ENCODE measurements at places on chromosomes 4 and X.

GRCh38 chr4:171517883-171518282 lies 295.3 kb upstream of the GALNTL6 start:
- no peak for DNase-seq

GRCh38 chr4:110368409-110368808 lies 107.5 kb upstream of the ENPEP start:
- no peak for DNase-seq

GRCh38 chr4:7857238-7857701 lies 82.4 kb downstream of the AFAP1 start:
- DNase-seq = no peak

DNA sequence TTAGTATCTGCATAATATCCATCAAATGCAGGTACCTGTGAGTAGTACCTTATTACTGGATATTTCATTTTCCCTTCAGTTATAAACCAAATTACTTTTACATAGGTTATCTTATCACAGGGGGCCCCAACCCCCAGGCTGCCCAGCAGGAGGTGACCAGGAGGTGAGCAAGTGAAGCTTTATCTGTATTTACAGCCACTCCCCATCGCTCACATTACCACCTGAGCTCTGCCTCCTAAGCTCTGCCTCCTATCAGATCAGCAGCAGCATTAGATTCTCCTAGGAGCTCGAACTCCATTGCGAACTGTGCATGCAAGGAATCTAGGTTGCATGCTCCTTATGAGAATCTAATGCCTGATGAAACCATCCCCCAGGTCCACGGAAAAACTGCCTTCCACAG lies 6.3 kb downstream of the PRSS12 start:
- no peak for DNase-seq

DNA sequence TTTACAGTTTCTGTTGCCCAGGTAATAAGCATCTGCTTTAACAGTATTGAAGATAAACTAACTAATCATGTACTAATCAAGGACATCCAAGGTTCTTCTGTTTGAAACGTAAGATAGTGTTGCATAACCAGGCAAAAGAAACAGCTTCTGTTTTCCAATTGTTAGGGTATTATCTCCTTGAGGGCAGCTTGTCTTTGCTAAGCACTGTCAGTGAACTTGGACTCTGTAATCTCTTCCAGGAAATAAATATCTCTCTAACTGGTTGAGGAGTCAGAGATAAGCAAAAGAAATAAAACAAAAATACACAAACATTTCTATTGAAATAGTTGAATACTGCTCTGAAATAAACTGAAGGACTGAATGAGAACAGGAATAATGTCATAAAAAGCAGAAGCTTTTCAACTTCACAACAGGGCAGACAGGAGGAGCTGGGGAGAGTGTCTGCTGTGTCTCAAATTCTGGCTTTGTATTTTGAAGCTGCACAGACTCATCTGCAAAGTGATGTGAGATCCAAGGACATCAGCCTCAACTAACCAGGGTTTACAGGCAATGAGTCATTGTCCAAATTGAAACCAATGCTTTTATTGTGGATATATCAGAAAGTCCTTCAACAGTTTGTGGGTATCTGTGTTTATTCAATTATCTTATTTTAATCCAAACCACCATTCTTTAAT lies 1253.0 kb upstream of the PCDH7 start:
- DNase-seq = no peak

- no peak for DNase-seq
Observed at GRCh38 chr4:70651864-70652506, 14.3 kb downstream of the JCHAIN start.

DNA sequence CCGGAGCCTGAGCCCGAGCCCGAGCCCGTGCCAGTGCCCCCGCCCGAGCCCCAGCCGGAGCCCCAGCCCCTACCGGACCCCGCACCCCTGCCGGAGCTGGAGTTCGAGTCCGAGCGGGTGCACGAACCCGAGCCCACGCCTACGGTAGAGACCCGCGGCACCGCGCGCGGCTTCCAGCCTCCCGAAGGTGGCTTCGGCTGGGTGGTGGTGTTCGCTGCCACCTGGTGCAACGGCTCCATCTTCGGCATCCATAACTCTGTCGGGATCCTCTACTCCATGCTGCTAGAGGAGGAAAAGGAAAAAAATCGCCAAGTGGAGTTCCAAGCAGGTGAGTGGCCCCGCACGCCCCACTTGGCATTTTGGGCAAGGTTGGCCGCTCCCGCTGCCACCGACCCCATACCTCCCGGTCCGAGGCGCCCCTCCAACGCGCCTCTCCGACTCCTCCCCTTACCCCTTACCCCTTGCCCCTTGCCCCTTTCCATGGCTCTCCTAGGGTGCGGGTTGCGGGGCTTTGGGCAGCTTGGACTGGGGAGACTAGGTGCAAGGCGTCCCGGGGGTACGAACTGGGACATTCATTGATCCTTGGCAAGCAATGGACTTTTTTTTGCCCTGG lies 553 bp downstream of the SLC16A2 start:
- DNase-seq = no peak

DNA sequence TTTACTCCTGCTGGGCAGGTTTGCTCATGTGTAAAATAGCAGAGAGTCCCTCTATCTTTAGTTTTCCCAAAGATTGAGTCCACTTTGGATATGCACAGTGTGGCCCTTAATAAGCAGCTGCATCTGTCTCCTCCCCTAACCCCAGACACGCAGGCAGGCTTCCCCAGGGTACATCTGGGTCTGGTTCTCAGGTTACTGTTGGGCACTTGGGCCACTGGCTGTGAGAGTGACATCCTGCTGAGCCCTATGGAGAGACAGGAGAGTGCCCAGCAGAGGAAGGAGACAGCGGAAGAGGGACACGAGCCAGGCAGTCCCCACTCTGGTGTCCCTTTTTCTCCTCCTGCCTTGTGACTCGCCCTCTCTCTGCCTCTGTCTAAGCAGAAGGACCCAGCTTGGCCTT lies 16.0 kb downstream of the XK start:
- no peak for DNase-seq

DNA sequence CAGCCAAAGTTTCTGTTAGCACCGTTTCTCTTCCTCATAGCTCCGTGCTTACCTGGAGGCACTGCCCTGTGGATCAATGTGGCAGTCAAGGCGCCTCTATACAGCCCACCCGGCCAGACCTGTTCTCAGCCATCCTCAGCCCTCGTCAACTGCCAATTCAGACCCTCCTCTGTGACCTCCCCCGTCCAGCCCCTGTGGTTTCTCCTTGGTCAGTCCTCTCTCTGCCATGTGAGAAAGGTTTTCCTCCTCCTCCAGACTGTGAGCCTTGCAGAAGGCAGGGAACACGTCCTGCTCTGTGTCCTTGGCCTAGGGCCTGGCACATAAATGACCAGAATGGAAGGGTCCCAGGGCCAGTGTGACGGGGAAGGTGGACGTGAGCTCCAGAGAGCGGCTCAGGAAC lies 174.6 kb upstream of the PSAPL1 start:
- DNase-seq = no peak

DNA sequence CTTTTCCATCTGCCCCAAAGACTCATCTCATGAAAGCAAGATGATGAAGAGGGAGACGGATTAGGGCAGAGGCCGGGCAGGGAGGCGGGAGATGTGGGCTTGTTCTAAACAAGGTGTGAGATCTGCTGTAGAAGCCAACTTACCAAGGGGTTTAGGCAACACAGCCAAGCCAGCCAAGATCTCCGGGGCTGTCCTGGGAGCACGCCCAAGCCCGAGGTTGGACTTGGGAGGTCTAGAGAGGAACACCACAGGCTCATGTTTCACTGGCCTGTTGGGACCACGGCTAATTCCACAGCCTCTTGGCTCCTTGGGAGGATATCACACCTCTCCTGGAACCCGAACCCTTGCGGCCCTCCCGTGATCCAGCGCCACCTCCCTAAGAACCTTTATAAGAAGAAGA lies 171.4 kb downstream of the CRLF2 start:
- DNase-seq = no peak

GRCh38 chrX:103608306-103608963 lies 672 bp downstream of the TCEAL3 start:
- no peak for DNase-seq

All from activated T-cell treated with anti-CD3 and anti-CD28 coated beads for 4 hours (primary cell).